ENCODE measurements at places on chromosomes 3 and 15. TPM values are rescaled to one million over a fixed set of nuclear protein-coding genes. Genes with fewer than 3 reads are reported as not detected.

DNA sequence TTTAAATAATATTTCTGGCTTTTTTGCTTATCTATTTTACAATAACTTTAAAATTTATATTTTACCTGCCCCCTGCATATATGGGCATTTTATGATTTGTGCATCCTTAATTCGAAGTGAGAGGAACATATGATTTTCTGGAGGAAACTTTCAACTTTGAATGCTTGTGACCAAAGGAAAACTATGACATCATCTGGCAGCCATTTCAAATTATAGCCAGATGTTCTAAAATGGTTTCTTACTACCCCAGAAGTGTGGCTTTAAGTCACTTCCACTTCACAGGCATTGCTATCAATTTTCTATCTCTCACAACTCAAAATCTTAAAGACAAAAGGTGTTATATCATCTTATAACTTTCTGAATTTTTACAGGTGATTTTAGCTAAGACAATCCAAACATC, 508.8 kb downstream of the RBMS3 start:
- no peak overlapping the region for H3K27ac ChIP-seq
- no peak overlapping the region for H3K4me3 ChIP-seq
- H3K27me3 ChIP-seq = no peaks in the 10 kb centered on the region
- no peaks in the 10 kb centered on the region for H3K36me3 ChIP-seq

XPC gene
- 42.0 TPM for total RNA-seq

IFT57 gene
- 64.7 TPM for total RNA-seq

RUVBL1 gene
- total RNA-seq = 54.2 TPM
